ENCODE measurements at places on chromosomes 12 and 14.

- DNase-seq, result no peak
These were observed 36.5 kb downstream of the SSH1 start for GRCh38 chr12:108820707-108821406.

GRCh38 chr14:64594438-64594837 is 44.7 kb downstream of the PPP1R36 start:
- DNase-seq, result no peak

- DNase-seq, result no peak
These were observed 29.2 kb downstream of the BTBD7 start for GRCh38 chr14:93303659-93304058.

DNA sequence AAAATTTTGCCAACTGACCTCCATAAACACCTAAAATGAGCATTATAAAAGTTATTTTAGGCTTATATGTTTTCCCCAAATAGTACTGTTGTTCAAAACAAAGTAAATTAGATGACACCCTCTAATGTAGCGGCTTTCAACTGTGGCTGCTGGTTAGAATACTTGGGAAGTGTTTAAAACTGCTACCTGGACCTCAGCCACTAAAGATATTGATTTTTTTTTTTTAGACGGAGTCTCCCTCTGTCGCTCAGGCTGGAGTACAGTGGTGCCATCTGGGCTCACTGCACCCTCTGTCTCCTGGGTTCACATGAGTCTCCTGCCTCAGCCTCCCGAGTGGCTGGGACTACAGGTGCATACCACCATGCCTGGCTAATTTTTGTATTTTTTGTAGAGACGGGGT is 16.2 kb downstream of the PRORP start:
- DNase-seq, result no peak
